Hepatic stellate cell (primary cell): ENCODE measurements at places on chromosomes 1 and 21.
A peak's percentile ranks its signal among the peaks of the same experiment; 100 is the strongest.

DNA sequence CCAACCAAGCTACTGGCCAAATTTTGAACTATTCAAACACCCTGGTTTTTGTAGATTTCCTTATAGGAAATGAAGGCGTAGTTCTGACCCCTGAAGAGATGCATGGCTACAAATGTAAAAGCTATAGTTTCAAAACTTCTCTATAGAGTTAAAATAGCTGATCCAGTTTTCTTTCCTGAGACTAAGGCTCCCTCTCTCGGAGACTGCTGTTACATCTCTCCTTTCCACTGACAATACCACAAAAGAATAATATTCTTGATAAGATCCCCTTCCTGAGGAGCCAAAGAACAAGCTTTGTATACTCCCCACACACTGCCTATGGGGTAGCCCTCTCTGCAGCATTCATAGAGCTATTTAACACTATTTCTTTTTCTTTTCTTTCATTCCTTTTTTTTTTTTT is 6.7 kb upstream of the CFAP126 start:
- DNase-seq, result peak; percentile 39

GRCh38 chr1:178408871-178409270 is 87.9 kb downstream of the CLEC20A start:
- DNase-seq, result no peak

- peak; percentile 89 for DNase-seq
Measured at GRCh38 chr1:26723013-26723991, 27.5 kb downstream of the ARID1A start.

- DNase-seq, result no peak
Measured at GRCh38 chr1:9843576-9843945, 19.8 kb upstream of the CLSTN1 start.

DNA sequence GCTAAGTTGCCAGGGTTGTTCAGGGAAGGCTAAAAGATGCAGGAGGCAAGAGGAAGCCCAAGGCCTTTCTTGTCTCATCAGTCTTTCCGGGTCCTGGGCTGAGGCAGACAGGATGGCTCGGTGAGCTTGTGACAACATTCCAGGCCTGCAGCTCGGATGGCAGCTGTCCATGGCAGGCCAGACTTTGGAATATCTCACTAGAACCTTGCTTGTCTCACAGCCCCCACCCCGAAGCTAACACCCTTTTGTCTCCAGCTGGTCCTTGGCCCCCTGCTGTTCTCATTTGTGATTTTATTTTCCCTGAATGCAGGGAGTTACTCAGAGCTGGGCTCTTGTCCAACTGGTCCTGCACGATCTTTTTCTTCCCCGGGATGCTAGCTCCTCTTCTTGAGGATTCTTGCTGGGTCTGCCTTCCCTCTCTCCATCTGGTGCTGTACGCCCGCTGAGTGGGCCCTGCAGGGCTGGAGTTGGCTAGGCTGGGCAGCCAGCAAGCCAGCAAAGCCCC is 477.2 kb upstream of the CAMK1G start:
- no peak for DNase-seq

DNA sequence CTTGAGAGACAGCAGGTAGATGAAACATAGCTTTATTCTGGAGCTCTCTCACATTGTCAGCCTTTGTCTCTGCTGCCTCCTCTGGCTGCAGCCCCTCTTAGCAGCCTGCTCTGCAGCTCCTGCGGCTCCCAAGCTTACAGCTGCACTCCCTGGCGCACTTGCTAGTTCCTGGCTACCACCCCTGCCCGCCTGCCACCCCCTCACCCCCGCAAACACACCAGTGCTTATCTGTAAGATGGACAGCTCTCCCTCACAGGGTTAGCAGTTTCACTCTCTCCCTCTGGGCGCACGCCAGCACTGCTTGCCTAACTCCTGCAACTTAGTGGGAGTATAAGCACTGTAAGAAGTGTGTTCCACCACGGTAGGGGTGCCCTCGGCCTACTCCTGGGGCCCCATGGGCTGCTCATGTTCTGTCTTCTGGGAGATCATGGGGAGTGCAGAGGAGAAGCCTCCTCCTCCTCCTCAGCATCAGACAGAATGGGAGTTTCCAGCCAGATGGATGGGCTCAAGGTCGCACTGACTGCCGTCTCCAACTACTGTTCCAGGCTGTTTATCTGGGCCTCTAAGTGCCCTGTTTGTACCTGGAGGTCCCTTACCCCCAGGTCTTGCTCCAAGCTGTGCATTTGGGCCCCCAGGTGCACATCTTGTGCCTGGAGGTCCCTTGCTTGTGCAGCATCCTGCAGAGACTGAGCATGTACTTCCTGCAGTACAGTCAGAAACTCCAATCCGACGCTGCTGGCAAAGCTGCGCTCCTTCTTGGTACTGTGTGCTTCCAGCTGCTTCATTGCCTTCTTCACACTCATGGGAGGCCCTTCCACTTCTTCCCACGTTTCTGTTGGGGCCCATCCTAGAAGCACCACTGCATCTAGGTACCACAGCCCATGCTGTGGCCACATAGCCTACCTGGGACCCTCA is 1388.1 kb downstream of the AMY1C start:
- DNase-seq, result no peak

DNA sequence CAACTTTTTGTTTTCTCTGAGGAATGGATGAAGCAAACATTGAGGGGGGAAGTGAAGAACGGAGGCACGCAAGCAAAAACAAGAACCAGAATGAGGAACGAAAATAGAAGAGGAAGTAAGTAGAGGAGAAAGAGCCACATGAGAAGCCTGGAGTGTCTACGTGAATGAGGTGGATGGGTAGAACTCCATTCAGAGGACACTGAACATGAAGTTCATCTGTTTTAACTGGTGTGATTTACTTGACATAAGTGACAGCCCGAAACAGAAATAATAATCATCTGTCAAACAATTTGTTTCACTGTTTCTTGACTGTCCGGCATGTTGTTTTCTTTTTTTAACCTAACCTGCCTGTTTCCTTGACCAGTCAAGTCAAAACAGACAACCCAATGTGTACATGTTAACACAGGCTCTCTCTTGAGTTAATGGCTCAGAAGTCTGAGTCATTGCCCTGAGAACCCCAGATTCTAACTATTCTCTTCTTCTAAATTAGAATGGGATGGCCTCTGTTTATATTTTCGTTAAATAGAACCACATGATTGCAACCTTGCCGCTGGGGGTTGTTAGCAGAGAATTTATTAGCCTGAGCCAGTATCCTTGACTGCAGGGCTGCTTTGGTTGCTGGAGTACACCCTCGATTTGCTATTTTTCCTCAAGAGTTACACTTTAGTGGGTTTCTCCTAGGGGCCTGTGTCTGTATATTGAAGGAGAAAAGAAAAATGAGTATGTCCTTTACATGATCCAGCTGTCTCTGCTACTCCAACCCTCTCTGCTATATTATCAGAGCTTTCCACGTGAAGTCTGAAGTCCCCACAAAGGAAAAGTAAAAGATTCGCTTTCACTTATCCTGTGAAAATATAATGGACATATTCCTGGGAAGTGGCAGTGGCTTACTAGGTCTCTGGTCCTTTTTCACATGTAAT is 151.7 kb downstream of the ZC3H11B start:
- DNase-seq, result no peak
